GM10248 (cell line): ENCODE measurements at places on chromosomes 2 and 18.

DNA sequence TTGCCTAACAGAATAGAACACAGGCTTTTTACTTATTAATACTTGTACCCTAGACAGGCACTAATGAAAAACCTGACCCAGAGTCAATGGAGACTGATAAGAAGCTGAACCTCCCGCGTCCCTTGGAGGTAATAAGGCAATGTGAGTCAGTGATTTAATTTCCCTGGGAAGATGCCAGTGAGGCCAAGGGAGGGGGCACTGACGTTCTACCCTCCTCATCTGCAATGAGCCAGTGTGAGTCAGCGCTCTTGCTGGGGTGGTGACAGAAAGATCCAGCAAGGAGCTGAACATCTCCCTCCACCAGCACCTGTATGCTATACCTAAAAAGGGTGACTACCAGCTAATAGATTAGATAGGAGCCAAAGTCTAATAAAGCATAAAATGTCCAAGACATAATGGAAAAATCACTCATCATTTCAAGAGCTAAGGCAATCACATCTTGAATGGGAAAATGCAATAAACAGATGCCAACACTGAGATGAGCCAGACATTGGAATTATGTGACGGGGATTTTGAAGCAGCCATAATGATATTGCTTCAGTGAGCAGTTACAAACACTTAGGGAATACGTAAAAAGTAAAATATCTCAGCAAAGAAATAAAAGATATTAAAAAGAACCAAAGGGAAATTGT lies 116.9 kb downstream of the TPGS2 start:
- no peak for DNase-seq

DNA sequence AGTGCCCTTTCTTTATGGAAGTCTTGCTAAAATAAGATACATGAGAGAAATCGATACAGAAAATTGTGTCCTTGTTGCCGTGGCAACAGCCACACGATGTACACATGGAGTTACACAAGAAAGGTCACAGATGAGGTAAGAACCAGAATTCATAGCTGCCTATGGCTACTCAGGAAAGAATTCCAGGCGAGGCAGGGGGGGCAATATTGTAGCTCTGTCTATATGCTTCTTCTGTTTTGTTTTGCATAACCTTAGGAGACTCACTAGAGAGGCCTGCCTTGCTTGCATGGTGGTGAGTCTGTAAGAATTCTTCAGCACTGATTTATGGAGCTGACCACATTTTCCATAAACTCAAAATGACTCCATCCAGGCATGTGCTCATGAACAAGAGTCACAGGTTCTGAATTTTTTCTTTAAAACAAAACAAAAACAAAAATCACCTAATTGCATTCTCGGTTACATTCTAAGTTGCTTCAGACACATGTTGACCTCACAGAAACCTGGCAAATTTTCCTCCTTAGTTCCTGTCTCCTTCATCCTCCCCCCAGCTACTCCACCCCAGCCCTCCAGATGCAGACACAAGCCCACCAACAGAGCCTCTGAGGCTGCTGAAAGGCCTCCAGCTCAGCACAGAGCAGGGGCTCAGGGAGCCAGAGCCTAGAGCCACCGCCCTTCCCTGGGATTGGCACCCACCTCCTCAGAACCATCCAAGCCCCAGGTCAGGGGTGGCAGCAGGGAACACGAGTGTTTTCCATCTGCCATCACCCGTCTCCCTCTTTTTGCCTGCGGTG lies 183.5 kb downstream of the ANTXR1 start:
- no peak for DNase-seq

GRCh38 chr2:170525566-170525900 lies 189.6 kb upstream of the SP5 start:
- no peak for DNase-seq

- DNase-seq: no peak
Observed at GRCh38 chr2:8694737-8695136, 12.9 kb downstream of the ID2 start.

GRCh38 chr2:118387509-118387908 lies 299.2 kb downstream of the INSIG2 start:
- DNase-seq: no peak

DNA sequence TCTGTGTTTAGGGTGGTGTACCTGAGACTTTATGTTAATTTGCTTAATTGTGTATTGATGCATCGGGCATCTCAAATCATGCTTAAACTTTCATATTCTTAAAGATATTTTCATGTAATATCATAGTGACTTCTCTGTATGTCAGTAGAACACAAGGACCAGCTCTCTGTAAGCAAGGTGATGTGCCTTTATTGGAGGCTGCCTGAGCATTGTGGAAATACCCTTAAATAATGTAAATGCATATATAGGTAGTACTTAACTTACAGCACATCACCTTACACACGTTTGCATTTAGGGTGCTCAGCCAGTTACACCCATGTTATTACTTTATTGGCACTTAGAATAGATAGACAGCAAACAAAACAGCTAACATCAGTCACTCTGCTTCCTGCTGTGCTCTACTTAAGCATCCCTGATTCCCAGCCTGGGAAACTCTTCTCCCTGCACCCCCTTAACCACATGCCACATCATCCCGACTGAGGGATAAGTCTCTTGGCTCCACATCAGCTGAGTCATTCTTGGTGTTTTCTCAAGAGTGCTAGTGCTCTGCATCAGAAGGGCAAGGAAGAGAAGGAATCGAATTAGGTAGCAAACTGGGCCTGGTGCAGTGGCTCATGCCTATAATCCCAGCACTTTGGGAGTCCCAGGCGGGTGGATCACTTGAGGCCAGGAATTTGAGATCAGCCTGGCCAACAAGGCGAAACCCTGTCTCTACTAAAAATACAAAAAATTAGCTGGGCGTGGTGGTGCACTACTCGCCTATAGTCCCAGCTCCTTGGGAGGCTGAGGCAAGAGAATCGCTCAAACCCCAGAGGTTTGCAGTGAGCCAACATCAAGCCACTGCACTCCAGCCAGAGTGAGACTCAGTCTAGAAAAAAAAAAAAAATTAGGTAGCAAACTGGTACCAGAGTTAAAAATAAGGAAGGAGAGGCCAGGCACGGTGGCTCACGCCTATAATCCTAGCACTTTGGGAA lies 108.7 kb downstream of the MAP3K20 start:
- no peak for DNase-seq
